Muscle of arm (tissue), 14 donors: ENCODE measurements at places on chromosomes 3 and 15.

DNA sequence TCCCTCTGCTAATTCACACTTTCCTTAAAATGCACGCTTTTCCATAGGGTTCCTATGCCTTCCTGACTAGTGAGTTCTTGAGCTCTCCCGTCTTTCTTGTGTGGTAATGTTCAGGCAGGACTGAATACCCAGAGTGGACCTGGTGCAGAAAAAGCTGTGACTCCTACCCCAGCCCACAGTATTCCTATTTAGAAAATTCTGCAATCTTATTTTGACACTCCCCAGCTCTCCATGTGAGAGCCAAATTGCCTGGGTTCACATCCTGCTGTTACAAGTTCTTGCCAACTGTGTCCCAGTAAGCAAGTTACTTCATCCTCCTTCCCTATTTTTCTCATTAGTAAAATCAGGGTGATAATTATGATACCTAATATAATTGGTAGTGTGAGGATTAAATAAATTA, 290.8 kb upstream of the SLCO3A1 start:
- no peak for DNase-seq

- no peak for DNase-seq
Measured at GRCh38 chr3:151003029-151003767, 30.7 kb upstream of the CLRN1 start.

GRCh38 chr15:68556139-68556990, 22.4 kb upstream of the CORO2B start:
- no peak for DNase-seq

DNA sequence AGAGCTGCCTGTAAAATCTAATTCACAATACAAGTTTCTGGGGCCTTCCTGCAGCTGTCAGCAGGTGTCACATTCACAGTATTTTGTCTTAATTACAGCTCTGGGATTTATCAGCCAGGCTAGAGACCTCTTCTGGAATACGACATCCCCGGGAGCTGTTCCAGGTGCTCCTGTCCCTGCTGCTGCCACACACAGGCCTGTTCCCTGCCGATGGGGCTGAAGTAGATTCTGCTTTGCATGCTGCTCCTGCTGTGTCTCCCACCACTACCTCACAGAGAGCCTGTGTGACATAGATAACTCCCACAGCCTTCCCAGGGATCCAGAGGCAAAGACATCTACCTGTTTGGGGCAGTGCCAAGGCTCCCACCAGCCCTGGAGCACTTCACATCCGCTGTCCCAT, 20.4 kb downstream of the COLQ start:
- no peak for DNase-seq

- DNase-seq: no peak
Measured at GRCh38 chr3:122324871-122325323, at the start of gene CSTA. Gene CSTA, plus strand, starts transcription at chr3:122325248. Its CDS starts 45 bp downstream, at chr3:122325293.

DNA sequence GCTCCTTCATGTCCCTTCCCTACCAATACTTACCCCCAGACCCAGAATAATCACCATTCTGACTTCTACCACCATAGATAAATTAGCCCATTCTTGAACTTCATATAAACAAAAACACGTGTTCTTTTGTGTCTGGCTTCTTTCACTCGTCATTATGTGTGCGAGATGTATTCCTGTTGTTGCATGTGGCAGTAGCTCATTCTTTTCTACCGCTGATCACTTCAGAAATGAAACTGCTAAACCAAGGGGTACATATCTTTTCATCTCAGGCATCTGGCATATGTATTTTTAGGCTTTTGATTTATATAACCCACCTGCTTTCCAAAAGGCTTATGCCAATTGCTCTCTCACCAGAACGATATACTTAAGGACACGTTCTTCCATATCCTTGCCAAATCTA, 13.8 kb upstream of the SCG3 start:
- no peak for DNase-seq

DNA sequence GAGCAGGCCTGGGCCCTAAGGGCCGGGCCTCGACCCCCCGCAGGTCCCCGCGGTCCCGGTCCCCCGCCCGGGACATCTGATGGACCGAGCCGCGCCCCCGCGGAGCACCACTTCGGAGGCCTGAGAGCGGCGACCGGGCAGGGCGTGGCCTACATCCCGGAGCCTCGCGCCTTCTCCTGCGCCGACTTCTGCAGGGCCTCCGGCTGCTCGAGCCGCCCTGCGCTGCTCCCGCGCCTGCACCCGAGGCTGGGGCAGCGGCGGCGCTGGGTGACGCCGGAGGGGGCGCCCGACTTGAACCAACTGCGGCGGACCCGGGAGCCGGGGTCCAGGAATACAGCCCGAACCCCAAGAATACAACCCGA, 14.9 kb upstream of the GP9 start:
- DNase-seq: no peak

- no peak for DNase-seq
Measured at GRCh38 chr15:89243046-89243690, 611 bp upstream of the FANCI start.

GRCh38 chr3:194675081-194675640, 3.2 kb upstream of the LSG1 start:
- no peak for DNase-seq

- DNase-seq: no peak
Measured at GRCh38 chr3:52798376-52798977, 3.9 kb downstream of the ITIH3 start.

- no peak for DNase-seq
Measured at GRCh38 chr15:32676169-32676568, 34.7 kb downstream of the SCG5 start.

DNA sequence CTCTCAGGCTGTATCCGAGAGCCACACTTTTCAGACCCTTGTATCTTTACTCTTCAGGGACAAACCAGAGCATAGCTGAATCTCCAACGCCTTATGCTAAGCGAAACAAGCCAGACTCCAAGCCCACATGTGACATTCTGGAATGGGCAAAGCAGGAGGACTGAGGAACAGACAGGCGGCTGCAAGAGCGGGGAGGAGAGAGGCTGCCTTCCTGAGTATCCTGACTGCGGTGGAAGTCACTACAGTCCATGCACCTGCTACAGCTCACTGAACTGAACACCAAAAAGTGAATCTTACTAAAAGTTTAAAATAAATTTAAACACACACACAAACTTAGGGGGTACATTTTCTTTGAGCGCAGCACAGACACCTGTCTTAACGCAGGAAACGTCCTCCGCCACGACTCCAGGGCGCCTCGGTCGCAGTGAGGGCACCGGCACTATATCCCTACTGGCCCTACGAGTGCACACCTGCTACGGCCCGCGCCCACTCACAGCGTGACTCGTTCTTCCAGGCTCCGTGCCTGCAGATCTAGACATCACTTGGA, 1.4 kb downstream of the CYFIP1 start:
- no peak for DNase-seq

DNA sequence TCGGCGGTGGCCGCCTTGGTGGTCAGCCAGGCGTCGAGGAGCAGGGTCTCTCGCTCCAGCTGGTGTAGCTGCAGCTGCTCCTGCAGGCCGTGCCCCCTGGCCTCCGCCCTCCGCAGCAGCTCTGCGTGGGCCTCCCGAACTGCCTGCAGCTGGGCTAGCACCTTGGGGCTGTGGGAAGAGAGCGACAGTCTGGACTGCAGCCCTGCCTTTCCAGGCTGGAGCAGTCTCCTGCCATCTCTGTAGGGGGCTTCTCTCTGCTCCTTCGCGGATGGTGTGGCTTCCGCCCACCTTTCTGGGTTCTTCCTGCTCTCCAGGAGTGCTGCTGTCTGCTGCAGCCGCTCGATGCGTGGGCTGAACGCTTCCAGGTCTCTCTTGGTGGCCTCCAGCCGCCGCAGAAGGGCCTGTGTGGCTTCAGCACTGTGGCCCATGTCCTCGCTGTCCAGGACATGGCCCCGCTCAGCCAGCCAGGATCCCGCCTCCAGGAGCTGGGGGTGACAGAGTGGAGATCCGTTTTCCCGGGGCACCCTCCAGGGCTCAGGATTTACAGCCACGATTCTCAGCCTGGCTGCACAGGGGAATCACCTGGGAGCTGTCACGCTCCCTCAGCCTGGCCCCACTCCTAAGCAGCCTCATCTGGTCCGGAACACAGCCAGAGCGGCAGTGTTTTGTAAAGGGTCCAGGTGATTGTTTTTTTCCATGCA, 16.8 kb downstream of the PLA2G4B start:
- peak; percentile 58 for DNase-seq

DNA sequence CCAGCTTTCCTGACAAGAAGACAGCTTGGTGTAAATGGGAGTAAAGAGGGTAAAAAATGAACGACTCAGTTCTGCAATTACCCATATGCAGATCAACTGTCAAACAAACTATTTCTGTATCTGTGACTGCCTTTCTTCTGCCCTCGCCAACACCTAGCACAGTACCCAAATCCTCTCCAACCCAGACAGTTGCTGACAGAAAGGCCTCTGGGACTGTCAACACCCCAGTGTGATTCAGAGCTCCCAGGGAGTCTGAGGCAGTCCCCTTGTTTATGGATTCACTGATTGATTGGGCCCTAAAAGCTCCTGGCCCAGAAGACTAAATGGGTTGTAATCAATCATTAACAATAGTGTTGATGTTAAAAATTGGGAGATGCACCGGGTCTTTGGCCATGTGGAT, 20.2 kb downstream of the IL17RD start:
- DNase-seq: no peak

GRCh38 chr3:10721101-10721500, 94.9 kb upstream of the SLC6A11 start:
- DNase-seq: no peak

GRCh38 chr15:79132361-79132760, 41.8 kb upstream of the RASGRF1 start:
- no peak for DNase-seq

GRCh38 chr15:47461652-47462141, 255.6 kb upstream of the SEMA6D start:
- DNase-seq: no peak

DNA sequence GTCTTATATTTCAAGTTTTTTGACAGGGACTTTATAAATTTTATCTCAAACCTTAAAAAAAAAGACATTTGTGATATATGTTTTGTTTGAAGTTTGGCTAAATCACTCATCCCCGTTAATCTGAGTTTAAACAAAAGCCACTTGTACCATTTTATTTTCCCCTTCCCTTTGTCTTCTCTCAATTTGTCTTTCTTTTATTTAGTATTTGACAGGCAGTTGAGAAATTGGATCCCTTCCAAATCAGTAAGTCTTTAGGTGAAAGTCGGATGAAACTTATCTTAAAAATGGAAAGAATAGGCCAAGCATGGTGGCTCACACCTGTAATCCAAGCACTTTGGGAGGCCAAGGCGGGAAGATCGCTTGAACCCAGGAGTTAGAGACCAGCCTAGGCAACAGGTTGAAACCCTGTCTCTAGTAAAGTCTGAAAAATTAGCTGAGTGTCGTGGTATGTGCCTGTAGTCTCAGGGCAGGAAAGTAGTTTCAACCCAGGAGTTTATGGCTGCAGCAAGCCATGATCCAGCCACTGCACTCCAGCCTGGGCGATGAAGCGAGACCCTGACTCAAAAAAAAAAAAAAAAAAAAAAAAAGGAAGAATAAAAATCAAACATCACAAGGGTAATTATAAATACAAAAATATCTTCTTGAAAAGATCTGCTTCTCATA, 394.6 kb upstream of the TPM1 start:
- DNase-seq: no peak

DNA sequence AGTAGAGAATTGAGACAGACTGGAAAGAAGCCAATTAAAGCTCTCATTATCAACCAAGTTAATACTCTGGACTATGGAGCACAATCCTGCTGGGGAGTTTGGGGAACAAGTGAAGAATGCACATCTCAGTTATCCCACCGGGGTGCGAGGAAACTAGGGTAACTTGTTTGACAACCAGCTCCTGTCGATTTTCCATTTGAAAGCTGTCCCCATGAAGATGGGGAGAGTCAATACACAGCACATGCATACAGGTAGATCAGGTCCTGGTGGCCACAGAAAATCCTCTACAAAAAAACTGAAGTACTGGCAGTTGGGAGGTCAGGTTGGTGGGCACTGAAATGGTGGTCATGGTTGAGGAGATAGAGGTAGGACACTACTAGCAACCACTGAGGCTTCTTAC, 25.7 kb upstream of the GRAMD1C start:
- no peak for DNase-seq

DNA sequence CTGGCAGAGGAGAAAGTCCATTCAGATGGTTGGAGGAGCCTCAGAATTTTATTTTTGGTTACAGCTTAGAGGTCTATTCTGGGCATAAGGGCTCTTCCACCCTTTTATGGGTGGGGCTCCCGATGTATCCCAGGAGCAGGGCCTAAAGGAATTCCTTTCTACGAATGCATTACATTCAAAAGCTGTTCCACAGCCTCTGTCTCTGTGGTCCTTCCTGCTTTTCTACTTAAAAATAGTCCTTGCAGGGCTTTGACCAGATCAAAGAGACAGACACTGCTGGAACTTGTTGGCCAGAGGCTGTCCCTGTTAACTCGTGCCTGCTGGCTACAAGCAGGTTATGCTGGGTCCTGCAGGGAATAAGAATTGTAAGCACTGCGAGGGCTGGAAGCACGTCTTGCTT, 14.4 kb upstream of the NOX5 start:
- DNase-seq: no peak

DNA sequence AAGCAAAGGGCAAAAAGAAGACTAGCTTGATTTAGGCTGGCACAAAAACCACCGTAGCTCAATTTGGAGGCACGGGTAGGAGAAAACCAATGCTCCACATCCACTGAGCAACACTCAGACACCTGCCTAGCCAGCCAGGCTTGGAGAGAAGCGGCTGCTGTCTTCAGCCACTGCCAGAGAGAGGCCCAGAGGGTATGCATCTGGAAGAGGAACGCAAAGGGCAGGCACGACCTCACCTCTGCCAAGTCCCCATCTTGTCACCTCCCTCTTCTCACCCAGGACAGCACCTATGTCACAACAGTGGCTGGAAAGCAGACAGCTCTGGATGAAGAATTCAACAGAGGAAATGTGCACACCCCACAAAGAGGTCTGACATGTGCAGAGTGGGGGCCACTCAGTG, 93.5 kb downstream of the ADAMTS17 start:
- DNase-seq: no peak

- DNase-seq: no peak
Measured at GRCh38 chr3:162348912-162349311, 852.3 kb downstream of the OTOL1 start.

- DNase-seq: no peak
Measured at GRCh38 chr3:49868862-49869466, 742 bp downstream of the CAMKV start.

GRCh38 chr3:40766396-40766795, 241.6 kb downstream of the ZNF621 start:
- no peak for DNase-seq

- no peak for DNase-seq
Measured at GRCh38 chr3:12427551-12427950, 56.7 kb upstream of the TSEN2 start.

DNA sequence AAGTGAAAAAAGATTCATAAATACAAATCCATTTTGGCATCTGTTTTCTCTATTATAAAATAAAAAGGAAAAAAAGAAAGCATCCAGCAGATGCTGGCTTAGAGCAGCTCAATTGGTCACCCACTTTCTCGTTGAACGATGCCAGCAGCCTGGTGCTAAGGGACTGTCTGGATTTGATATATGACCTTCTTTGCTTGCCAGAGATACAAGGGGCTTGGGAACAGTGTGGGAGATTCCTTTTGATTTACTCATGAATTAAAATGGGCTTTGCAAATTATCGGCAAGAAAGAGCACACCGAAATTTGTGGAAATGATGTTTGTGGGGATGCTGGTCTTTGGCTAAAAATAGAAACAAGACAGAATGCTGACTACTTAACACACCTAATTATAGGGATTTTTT, 210.3 kb upstream of the STT3B start:
- DNase-seq: no peak

- DNase-seq: peak; percentile 28
Measured at GRCh38 chr3:107846279-107846852, 244.5 kb downstream of the CD47 start.

GRCh38 chr3:10709110-10709781, 106.8 kb upstream of the SLC6A11 start:
- no peak for DNase-seq

- DNase-seq: no peak
Measured at GRCh38 chr3:179615458-179616173, 11.0 kb downstream of the NDUFB5 start.
